ENCODE measurements at places on chromosomes 1 and 21.
A peak's percentile ranks its signal among the peaks of the same experiment; 100 is the strongest.

- peak; percentile 95 for DNase-seq
- no peaks in the 10 kb centered on the region for H3K36me3 ChIP-seq
- peaks cover 3% of the 10 kb centered on the region for H3K4me1 ChIP-seq
- no peaks in the 10 kb centered on the region for H3K27me3 ChIP-seq
- H3K27ac ChIP-seq: no peak overlapping the region
Measured at GRCh38 chr1:16677552-16678431, 11.0 kb upstream of the RNU1-3 start.

GRCh38 chr1:78916986-78917385 is 89.5 kb downstream of the ADGRL4 start:
- H3K27me3 ChIP-seq: no peaks in the 10 kb centered on the region
- no peak overlapping the region for H3K27ac ChIP-seq
- DNase-seq: no peak
- no peaks in the 10 kb centered on the region for H3K4me1 ChIP-seq

DNA sequence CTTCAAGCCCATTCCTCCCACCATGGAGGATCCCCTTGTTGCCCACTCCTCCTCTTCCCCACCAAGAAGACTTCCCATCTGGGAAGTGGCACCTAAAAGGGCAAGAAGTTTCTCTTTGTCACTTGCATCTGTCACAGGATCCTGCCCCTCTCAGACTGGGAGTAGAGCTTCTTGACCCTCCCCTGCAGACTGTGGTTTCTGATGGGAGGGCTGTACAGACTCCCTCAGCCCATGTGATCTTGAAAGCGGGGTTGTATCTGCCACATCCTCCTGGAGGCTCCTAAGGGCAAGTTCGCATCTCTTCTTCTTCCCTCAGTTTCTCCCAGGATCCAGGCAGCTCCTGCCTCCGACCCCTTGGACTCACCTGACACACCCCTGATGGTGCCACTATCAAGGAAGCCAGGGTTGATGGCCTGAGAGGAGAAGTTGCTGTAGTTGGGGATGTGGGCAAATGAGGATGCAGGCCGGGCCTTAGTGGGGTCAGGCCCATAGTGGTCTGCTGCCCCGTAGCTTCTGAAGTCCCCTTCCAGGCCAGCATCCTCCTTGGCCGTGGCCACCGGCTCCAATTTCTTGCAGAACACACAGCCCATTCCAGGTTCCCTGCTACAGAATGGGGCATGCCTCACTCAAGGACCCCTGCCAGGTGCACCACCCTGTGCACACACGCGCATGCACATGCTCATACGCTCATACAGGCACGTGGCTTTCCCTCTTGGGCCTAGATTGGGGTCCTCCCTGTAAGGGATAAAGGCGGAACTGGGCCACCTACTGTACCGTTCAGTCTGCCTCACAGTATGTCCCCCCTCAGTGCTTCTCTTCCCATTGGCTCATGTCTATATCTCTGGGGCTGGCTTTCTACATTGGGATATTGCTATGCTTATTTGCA is 11.4 kb downstream of the FGR start:
- no peak for DNase-seq
- H3K27me3 ChIP-seq: no peaks in the 10 kb centered on the region
- no peaks in the 10 kb centered on the region for H3K4me1 ChIP-seq

DNA sequence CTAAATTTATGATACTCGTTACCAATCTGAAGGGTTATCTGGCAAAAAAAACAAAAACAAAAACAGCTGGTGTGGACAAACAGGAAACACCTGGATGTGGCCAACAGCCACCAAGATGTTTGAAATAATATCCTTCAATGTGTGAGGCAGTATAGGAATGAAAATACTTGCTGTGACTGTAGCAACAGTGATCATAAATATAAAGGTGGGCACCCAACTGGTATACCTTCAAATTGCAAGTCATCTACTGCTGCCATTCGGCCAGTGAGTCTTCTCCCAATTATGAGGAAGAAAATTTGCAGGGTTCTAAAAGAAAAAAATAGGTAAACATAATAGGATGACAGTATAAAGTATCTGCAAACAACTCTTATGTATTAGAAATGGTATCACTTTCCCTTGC is 916 bp downstream of the YIPF1 start:
- DNase-seq: no peak
- H3K36me3 ChIP-seq: peaks cover 4% of the 10 kb centered on the region
- peak overlapping the region; percentile 81 for H3K4me3 ChIP-seq
- H3K27ac ChIP-seq: peak overlapping the region; percentile 89
- no peaks in the 10 kb centered on the region for H3K27me3 ChIP-seq
- H3K4me1 ChIP-seq: peaks cover 12% of the 10 kb centered on the region

DNA sequence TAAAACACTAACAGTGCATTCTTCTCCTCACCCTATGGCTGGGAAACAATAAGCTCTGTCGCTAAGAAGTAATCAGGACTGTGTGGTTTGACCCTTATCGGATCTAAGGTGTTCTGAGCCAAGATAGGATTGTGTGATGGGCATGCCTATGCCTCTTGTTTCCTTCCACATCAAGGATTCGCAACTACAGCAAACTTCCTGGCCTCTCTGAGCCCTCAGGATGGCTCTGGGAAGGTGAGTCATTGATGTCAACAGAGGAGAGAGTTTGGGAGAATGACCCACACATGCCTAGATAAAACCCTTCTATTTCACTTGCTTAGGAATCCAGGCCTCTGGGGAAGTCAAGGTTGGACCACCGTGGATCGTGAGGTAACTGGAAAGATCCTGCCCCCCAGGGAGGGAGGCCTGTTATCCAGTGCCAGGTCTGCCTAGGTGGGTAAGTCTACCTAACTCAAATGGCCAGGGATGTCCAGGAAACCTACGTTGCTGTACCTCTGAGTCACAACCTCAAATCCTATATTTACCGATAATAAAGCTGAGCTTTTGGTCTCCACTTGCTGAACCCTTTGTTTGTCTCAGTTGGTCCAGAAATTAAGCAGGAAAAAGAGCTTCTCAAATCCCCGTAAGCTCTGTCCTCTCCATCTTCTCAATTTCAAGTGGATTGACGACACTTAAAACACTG is 27.4 kb downstream of the TIAM1 start:
- H3K27me3 ChIP-seq: no peaks in the 10 kb centered on the region
- H3K4me1 ChIP-seq: no peaks in the 10 kb centered on the region
- no peak overlapping the region for H3K27ac ChIP-seq
- H3K4me3 ChIP-seq: no peak overlapping the region
- DNase-seq: no peak

GRCh38 chr1:248814351-248814750 is 11.4 kb downstream of the SH3BP5L start:
- no peak overlapping the region for H3K4me3 ChIP-seq
- 0 out of 2 replicates have a peak, but pooled peaks cover 3% of the 10 kb centered on the region for H3K36me3 ChIP-seq
- H3K27ac ChIP-seq: no peak overlapping the region
- no peak for DNase-seq

DNA sequence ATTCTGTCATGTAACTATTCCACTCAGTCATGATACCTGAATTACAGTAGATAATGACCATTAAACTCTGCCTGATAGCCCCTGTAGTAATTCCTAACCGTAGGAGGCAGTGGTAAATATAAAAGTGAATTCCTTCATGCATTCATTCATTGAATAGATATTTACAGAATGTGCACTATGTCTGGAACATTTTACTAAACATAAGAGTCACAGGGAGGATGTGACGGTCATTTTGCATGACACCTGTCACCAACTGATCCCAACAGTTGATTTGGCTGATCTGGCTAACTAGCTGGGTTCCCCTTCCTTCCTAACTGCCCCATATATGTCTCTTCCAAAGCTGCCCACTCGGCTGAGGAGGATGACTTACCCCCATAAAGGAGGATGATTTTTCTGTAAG is 2.2 kb upstream of the RNPC3 start:
- no peak overlapping the region for H3K4me3 ChIP-seq
- DNase-seq: no peak
- no peaks in the 10 kb centered on the region for H3K27me3 ChIP-seq
- H3K27ac ChIP-seq: no peak overlapping the region

DNA sequence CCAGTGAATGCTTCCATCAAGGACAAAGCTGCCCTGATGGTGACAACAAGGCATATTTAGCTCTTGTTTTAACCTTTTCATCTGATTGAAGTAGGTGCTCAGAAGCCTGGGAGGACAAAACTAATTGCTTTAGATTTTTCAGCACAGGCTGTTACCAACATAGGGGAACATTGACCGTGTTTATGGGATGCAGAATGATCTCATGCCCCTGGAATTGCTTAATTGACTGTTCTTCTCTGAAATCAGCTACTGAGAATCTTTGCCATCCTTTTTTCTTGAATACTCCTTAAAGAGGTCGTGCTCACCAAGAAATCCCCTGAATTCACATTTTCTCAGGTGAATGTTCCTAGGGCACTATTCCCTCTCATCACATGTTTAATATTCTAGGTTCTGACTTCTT is 95.9 kb upstream of the CCDC190 start:
- H3K27me3 ChIP-seq: no peaks in the 10 kb centered on the region
- no peak for DNase-seq
- H3K4me3 ChIP-seq: no peak overlapping the region
- no peaks in the 10 kb centered on the region for H3K4me1 ChIP-seq
- H3K36me3 ChIP-seq: no peaks in the 10 kb centered on the region
- H3K27ac ChIP-seq: no peak overlapping the region

- H3K4me3 ChIP-seq: no peak within 1 kb of the TSS
- H3K27me3 ChIP-seq: peaks cover 8% of the 10 kb centered on the region
- DNase-seq: no peak
- no peak within 1 kb of the TSS for H3K27ac ChIP-seq
- no peaks in the 10 kb centered on the region for H3K36me3 ChIP-seq
Measured at GRCh38 chr1:153390938-153391710, at the start of gene S100A8. Gene S100A8 (minus strand): TSS chr1:153391073. CDS start chr1:153390535, 538 bp downstream.
